EL (cell line): ENCODE measurements at places on chromosomes 4 and X.

GRCh38 chrX:64204701-64205440 lies 637 bp downstream of the AMER1 start:
- DNase-seq, result peak; percentile 36

GRCh38 chr4:82715731-82716617 lies 82.6 kb downstream of the SCD5 start:
- peak; percentile 49 for DNase-seq

GRCh38 chrX:72126048-72126415 lies 5.7 kb downstream of the RTL5 start:
- no peak for DNase-seq

DNA sequence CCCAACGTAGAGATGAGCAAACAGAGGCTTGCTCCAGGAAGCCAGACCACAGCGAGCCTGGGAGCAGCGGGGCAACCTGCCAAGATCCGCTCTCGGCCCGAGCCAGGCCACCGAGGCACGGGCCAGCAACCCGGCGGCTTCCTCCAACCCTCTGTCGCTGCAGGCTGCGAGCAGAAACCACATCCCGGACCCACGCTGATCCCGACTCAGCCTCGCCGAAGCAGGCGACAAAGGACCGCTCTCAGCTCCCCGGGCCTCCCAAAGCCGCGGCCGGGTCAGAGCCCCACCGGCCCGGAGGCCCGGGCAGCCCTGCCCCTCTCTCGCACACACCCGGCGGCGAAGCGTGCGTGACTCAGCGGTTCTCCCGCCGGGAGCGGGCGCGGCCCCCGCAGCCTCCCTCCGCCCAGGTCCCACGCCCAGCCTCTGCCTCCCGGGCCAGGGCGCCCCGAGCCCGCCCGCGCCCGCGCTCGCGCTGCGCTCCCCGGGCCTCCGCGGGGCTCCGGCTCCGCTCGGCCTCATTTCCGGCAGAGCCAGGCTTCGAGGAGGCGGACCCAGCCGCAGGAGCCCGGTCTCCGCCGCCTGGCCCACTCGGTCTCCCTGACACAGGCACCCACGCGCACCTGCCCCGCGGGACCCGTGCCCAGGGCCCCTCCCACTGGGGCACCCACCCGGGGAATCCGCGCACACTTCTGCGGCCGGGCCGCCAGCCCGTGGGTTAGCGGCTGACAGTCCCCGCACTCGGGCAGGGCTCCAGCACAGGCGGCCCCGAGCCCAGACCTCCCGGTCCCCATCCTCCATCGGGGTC lies 1.7 kb downstream of the PPP2R2C start:
- peak; percentile 50 for DNase-seq

DNA sequence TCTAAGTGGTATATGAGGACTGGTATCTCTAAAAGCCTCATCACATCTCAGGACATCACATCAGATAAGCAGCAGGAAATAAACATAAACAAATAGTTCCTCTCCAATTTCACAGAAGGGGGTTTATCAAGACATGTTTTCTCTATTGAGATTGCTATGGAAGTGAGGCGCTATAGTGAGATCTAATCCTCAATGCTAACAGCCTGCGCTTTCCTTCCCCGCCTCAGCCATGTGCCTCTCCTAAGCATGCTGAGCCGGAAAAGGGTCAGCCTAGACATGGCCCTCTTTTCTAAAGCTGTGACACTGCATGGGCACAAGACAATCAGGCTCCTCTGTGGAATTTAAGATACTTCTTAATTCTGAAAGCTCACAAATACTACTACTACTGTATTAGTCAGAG lies 286.1 kb downstream of the INPP4B start:
- DNase-seq, result no peak

- no peak for DNase-seq
These were observed 36.9 kb downstream of the PARM1 start for GRCh38 chr4:74969507-74970474.

DNA sequence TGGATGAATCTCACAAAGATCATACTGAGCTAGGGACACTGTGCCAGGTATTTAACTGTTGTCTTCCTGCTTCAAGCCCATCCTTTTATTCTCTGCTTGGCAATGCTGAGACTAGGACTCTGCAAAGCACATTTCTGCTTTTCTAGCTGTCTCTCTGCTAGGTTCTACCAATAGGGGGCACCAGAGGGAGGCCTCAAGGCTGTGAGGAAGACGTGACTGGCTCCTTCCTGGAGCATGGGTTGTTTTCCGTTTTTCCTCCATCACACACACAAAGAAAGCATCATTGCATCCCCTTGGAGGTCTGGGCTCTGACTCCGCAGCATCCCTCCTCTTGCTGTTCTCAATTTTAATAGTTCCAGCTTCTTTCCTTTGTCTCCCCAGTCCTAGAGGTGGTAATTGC lies 10.9 kb upstream of the DCTD start:
- peak; percentile 41 for DNase-seq

GRCh38 chr4:85780664-85781063 lies 305.7 kb downstream of the ARHGAP24 start:
- DNase-seq, result no peak

DNA sequence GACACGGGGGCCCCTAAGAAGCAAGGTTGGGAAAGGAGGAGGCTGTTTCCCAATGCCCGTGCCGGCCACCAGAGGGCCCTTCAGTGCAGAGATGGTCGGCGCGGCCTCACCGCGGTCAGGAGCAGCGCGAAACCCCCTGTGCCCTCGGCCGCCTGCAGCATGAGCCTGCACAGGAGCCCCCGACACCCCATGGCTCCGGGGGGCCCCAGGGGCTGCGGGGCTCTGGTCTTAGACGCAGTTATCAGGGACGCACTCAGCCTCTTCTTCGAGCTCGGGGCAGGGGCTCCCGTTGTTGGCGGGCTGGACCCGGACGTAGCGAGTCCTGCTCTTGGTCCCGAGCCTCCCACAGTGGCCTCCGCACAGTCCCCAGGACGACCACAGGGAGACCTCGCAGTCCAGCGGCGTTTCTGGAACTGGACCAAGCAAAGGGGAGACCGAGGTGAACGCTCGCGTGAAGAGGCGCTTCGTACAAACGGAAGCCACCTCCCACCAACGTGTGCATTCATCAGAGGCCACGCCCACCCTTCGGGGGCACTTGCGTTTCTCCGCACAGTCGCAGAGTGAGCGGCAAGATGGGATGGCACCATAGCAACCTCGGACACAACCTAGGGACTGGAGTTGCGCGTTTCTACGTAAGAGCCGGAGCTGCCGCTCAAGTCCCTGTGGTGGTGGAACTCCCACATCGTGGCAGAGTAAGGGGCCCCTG lies 5.0 kb downstream of the SPON2 start:
- DNase-seq, result peak; percentile 89

DNA sequence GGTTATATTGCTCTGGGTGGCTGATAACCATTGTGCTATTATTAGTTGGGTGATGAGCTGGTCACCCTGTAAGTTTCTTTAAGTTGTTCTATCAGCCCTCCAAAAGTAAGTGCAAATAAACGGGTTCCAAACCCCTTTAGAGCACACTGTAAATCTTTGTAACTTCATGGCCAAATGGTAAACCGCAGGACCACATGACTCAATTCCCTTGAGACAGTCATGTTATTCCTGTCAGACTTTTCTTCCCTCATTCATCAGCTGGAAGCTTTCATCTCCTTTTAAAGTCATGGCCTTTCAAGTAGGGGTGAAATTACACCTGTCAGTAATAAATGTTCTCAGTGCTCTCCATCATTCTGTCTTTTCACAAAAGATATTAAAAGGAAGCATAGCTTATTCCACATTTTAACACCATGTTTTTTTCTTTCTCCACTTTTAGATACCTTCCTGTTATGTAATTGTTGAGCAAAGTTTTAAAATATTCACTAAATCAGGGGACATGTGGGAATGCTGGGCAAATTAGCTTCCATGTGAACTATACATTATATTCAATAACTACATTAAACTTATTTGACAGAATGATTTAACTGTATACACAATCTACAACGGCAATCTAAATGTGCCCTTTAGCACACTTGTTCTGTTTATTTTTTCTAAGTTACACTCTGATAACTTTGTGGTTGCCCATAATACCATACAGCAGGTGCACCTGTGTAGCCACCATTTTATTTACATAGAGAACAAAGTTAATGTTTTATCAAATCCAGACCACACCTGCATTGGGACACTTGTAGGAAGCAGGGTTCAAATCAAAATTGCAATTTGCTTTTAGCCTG lies 275.5 kb downstream of the CFAP299 start:
- DNase-seq, result peak; percentile 33

DNA sequence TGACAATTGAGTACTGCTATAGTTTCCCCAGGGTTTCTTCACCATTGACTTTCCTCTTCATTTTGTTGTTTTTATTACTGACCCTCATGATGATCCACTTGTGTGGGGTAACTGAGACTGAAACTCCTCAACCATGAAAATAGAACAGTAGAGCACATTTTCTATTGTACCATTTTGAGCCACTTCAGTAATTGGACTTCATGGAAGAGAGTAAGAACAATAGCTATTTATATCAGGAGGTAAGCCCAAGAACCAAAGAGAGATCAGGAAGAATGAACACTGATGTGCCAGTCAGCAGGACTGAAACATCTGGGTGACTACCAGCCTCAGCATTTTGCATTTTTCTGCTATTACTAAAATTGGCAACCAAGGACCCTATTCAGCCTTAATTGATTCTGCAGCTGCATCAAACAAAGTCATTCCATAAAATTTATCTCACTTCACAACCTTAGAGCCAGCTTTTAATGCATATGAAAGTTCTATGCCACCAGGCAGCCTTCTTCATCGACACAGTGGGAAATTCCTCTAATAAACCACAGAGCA lies 151.4 kb downstream of the BANK1 start:
- no peak for DNase-seq

DNA sequence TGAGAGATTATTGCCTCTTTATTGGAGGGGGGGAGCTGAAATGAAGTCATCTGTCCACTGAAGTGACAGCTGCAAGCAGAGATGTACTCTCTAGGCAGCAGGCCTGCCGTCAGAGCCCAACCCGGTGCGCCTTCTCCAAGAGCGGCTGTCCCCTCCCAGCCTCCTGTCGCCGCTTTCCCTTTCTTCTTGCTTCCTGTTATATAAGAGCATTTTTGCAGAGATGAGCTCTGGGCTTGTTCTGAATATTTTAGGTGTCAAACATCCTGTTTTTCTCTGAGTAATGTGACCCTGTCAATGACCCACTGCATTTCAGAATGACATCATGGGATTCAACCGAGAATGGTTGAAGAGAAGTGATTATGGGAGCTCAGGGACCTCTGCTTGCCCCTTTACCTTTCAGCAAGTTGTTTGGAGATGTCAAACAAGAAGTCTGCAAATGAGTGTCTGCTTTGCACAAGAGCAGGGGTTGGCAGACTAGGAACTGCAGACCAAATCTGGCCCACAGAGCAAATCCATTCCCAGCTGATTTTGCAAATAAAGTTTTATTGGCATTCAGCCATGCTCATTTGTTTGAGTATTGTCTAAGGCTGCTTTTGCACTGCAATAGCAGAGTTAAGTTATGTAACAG lies 79.9 kb downstream of the SLC9A6 start:
- DNase-seq, result peak; percentile 68

DNA sequence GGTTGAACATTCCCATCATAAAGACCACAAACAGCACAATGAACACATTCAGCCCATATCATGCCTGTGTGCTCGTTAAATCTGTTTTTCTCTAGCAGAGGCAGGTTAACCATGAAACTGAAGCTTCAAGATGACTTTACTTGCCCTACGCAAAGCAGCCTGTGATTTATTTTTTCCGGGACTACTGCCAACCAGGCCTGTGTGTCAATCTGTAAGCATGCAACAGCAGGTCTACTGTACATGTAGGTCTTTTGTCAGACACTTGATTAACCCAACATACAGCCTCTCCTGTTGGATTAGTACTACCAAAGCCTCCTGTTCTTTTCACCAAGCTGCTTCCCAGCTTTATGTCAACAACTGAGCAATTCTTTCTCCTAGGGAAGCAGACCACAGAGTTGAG lies 85.5 kb upstream of the ACSL1 start:
- DNase-seq, result peak; percentile 35

- DNase-seq, result peak; percentile 46
These were observed 5.4 kb upstream of the CCDC120 start for GRCh38 chrX:49053223-49054072.

GRCh38 chr4:32929796-32930699 lies 2209.9 kb downstream of the PCDH7 start:
- DNase-seq, result no peak

GRCh38 chr4:132646186-132646585 lies 502.9 kb upstream of the PCDH10 start:
- no peak for DNase-seq

- peak; percentile 4 for DNase-seq
These were observed 174.9 kb upstream of the SMARCAD1 start for GRCh38 chr4:94032754-94033153.

DNA sequence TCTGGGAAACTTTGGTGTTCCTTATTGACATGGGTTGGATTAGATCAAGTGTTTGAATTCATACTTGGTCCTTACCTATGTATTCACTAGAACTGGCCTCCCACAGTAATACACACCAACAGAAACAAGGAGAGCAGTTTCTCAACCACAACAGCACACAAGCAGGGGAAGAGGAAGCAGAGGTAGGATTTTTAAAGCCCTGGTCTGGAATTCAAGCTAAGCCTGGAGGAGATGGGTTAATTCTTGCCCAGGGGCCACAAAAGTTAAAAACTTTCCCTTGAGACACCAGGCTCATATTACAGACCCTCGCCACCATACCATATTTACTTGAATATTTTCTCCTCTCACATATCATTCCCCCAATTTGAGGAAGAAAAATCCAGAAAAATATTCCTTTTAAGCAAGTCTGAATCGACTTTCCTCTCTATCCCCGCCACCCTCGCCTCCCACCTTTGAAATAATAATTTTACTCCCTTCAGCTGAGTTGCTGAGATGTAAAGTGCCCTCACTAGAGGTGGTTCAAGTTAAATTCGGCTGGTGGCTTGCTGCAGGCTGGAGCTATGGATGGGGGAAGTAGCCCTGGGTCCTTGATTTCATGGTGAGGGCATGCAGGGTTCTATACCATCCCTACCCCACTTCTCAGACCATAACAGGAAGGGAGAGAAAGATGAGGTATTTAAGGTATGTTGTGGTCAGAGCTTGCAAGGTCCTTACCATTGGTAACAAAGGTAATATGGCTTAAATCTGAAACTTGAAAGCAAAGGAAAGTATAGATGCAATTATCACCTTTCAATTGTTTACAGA lies 440.2 kb downstream of the INPP4B start:
- peak; percentile 68 for DNase-seq

DNA sequence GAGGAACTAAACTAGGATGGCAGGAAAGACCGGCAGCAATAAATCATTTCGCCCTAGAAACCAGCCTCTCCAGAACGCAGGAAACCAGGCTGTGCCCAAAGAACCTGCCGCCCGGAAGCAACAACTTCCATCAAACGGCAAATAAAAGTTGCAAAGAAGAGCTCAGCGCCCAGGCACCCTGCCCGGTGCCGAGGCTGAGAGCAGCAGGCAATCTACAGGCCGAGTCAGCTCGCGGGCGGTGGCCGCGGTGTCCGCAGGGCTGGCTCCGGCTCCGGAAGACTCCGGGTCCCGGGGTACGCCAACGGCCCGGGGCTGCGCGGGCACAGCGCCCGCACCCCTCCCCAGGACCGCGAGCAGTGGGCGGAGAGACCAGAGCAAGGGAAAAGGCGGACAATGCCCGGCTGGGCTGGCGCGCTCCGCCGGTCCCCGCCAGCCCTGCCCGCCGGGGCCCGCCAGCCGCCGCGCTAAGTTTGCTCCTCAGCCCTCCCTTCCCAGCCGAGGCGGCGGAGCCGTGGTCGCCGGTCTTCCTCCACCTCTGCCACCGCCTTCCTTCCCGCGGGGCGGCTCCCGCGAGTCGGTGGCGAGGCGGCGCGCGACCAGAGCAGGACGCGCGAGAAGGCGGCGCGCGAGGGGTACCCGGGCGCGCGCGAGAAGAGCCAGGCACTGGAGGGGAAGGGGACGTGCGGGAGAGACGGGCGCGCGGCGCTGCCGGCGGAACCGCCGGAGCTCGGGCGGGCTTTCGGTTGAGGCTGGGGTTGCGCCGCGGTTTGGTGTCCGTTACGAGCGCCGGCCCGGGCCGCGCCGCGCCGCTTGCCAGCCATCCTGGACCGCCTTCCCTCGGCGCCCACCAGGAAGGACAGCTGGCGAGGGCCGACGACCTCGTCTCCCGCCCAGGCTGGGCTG lies 733 bp downstream of the FRYL start:
- DNase-seq, result peak; percentile 65
